Foreskin keratinocyte (primary cell): ENCODE measurements at places on chromosomes 4 and X. TPM values are rescaled to one million over a fixed set of nuclear protein-coding genes. Genes with fewer than 3 reads are reported as not detected.
A peak's percentile ranks its signal among the peaks of the same experiment; 100 is the strongest.

Gene ARHGAP6
- total RNA-seq = 0.11 TPM in 1 of 2 replicates, not detected in the other

Gene KCTD8
- total RNA-seq = 0.18 TPM in 1 of 2 replicates, not detected in the other

Gene TNIP3
- 0.10 and 0.21 TPM in 2 replicates for total RNA-seq

Gene CCDC158
- not detected in 2 replicates for total RNA-seq

Gene NHSL2
- total RNA-seq = 0.37 and 0.42 TPM in 2 replicates

Gene CCDC160
- not detected in 2 replicates for total RNA-seq

Gene MAGEB6B
- total RNA-seq = not detected in 2 replicates

Gene CCDC110
- 0.04 and 0.10 TPM in 2 replicates for total RNA-seq

Gene TFE3
- total RNA-seq = 41.4 and 41.9 TPM in 2 replicates

Gene DMP1
- total RNA-seq = not detected in 2 replicates

Gene DCX
- not detected in 2 replicates for total RNA-seq

Gene PARM1
- 0.07 and 0.10 TPM in 2 replicates for total RNA-seq

DNA sequence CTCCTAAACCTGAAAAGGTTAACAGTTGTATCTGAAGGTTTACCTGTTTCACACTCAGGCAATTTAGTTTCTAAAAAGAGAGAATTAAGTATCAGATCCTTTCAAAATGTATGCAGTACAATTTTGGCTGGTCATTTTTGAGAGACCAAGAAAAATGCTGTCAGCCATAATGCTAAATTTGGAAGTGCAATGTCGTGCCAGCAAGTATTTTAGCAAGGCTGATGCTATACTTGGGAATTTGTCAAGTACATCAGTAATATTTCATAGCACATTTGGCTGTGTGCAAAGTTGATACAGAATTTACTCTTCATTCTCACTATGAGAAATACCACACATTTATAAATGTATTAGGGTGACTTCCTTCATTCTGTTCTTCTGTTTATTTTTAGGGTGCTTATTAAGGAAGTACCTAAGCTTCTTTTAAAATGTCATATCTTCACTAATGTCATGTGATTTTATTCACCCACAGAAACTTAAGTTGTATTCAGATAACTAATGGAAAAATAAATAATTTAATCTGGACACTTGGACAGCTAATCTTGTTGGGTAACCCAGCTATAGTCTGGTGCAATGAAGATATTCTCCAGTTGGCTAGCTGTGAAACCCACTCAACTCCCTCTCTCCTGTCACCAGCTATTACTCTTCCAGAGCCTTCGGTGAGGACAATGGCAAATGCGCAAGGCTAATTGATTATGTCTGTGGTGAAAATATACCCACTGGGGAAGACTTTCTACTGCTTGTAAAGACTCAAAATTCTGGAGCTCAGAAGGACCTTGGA is 84.2 kb upstream of the TLL1 start:
- DNase-seq = no peak

DNA sequence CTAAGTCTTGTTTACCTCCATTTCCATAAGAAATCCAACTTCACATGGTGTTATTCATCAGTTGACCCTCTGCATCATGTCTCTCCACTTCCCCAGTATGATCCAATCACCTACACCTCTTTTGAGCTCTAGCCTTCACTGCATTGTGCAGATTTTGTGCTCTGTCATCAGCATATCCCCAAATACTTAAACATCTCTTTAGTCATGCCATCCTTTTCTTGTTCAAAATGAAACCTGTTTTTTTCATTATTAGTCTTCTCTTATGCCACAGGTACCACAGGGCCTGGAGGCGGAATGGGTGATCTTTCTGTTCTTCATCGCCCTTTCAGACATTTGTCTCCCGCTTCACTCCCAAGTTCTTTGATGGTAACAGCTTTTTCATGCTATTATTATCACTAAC is 382.7 kb upstream of the GALNTL6 start:
- DNase-seq = no peak

- no peak for DNase-seq
These were observed 873.5 kb downstream of the PDHA2 start for GRCh38 chr4:96713271-96713850.

DNA sequence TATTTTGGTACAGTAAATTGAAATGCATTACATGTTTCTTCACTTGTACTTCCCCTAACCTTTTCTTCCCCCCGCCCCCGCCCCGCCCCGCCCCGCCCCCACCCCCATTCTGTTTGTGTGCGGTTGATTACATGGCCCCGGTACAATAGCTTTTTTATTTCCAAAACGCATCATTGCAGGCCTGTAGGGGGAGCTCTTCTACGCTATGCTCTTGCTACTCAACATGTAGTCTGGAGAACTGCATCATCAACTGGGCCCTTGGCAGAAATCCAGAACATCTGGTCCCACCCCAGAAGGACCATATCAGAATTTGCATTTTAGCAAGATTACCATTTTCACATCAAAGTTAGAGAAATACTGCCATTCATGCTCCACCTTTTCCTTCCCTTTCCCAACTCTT is 333.3 kb upstream of the DDX53 start:
- DNase-seq = no peak

DNA sequence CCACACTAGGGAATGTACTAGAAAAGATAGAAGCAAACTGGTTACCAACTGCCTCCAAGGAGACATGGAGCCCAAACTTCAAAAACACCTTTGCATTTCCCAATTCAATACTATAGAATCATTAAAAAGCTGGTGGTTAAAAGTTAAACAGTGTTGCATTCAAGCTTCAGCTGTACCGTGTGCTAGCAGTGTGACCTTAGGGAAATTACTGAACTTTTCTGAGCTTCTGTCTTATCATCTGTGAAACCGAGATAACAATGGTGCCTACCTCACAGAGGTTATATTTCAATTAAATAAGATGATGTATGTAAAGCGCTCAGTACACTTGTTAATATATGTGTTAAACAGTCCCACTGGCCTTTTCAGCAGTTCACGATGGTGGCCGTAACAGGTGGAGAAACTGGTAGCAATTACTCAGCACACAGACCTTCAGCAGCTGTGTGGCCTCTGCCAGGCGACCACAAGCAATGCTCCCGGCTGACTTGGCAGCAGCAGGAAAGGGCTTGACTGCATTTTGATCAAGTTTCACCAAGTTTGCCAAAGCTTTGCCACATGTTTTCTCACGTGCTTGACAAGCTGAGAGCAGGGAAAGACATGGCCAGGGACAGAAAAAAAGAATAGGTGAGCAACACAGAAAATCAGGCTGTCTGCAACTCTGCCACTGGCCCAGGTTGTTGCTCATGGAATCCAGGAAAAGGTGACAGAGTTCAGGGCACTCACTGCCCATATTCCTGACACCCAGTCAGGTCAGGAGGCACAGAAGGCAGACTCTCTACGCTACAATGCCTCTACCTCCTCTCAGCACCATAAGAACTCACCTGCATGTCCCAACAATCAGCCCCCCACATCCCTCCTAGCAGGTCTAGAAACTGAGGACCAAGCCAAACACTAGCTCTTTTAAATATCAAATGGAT is 72.1 kb downstream of the PARM1 start:
- no peak for DNase-seq

DNA sequence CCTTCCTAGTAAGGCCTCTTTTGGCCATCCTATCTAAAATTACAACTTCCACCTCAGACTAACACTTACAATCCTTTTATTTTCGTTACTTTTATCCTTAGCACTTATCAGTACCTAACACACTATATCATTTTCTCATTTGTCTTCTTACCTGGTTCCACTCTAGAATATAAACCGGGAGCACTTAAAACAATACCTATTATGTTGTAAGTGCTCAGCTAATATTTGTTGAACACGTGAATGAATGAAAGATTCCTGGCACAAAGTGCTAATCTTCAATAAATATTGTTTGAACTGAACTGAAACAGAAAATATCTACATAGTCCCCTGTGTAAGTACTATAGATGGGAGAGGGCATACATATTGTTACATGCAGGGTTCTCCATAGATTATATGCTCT is 14.4 kb downstream of the MGARP start:
- no peak for DNase-seq

DNA sequence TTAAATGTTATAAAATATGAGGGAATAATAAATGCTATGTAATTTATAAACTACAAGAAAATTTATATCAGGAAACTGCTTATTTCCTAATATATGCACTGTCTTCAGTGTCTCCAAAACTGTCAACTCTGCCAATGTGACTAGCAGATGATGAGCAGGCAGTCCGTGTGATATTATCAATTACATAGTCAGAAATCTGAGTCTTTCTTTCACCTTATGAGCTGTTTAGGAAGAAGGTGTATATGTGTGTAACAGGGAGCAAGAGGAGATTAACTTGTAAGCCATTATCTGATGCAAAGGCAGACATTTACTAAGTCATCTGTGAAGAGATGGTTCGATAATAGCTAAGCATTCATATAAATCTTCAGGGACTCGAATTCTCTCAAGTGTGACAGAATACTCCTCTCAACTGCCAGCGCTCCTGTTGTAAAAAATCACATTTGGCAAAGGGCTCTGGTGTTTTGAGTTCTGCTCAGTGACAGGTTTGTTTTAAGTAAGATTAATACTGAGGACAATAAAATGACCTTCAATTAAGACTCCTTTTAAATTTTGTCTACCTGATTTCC is 79.7 kb downstream of the SNCA start:
- DNase-seq = no peak

DNA sequence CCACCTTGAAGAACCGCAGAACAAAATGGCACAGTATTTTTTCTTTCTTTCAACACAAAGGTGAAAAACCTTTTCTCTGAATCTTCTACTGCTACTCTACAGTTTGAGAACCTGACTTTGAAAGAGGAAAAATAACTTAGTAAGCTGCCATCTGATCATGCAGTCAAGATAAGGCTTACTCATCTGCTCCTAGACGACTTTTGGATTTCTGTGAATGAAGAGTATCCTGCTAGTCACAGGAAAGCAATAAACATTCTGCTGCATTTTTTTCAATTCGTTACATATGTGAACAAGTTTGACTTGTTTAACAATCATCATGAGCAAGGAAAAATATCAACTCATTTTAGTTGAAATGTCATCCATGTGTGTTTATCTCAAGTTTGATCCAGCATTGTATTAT is 25.2 kb downstream of the TIGD2 start:
- peak; percentile 74 for DNase-seq

DNA sequence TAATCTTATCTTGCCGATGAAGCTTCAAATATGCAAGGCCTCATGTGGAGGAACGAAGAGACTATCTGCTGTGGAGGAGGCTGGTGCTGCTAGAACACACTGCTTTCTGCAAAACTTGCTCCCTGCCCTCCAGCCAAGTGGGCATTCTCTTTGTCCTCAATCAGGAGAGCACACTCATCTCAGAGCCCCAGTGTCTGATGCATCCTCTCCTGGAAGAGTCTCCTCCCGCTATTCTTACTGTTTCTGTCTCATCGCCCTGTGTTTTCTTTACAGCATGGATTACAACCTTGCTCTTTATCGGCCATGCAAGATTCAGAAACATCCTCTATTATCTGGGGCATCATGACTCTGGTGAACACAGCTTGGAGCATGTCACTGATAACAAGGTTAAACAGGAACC is 68.2 kb upstream of the MTNR1A start:
- no peak for DNase-seq

DNA sequence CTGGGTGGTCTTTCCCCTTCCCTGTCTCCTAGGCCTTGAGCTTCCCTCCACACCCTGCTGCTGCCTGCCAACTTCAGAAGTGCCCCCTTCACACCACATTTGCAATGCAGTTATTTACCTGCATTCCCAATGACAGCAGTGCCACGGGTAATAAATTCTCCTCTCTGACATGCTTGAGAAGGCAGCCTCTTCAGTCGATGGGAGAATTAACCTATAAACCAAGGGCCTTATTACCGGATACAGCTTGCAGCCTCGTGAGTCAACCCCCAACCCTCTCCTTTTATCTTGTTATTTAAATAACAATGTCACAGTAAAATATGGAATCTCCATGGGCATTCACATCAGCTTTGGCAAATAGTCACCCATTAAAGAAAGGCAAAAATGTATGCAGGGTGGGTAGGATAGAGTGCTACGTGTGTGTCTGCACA is 34.7 kb upstream of the LGI2 start:
- no peak for DNase-seq

DNA sequence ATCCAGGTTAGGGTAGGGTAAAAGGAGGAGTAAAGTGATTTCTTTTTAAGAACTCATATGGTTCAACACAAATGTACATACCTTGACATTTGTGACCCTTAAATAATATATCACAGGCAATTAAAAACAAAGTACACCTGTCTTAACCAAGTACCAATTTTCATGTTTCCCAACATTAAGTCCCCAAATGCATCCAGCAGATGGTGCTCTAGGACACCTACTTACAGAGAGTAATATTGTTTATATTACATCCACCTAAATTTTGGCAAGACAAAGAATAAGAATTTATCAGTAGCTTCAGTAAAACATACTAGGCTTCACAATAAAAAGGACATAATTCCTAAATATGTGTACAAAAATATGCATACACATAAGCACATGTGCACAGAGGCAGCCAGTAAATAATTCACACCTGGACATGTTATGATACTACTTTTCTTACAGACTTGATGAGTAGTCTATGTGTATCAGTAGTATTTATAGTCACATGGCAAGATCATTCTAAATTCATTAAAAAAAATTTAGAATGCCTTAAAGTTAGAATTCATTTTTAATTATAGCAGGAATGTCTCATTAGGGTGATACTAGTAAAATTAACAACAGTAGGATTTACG is 219.7 kb downstream of the DCLK2 start:
- DNase-seq = no peak

GRCh38 chrX:119502727-119503483 is 34.7 kb downstream of the SLC25A5 start:
- DNase-seq = peak; percentile 75

GRCh38 chr4:31108762-31109161 is 388.6 kb downstream of the PCDH7 start:
- DNase-seq = no peak

DNA sequence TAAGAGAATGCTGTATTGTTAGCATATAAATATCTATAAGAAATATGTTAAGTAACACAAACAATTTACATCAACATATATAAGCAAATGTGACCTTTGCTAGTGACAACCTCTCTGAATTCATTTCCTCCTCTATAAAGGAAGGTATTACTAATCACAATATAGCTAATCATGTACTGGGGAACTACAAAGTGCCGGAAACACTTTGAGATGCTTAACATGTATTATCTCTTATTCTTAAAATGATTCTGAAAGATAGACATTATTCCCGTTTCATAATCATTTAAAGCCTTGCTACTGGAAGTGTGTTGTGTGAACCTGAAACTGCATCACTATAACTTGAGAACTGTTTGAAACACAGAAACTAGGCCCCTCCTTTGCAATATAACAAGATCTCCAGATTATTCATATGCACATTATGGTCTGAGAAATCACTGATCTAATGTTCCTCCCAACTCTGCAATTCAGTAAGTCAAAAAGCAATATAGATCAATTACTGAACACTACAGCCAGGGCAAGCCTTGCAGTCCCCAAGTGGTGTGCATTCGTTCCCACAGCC is 54.0 kb downstream of the KLHL8 start:
- no peak for DNase-seq

DNA sequence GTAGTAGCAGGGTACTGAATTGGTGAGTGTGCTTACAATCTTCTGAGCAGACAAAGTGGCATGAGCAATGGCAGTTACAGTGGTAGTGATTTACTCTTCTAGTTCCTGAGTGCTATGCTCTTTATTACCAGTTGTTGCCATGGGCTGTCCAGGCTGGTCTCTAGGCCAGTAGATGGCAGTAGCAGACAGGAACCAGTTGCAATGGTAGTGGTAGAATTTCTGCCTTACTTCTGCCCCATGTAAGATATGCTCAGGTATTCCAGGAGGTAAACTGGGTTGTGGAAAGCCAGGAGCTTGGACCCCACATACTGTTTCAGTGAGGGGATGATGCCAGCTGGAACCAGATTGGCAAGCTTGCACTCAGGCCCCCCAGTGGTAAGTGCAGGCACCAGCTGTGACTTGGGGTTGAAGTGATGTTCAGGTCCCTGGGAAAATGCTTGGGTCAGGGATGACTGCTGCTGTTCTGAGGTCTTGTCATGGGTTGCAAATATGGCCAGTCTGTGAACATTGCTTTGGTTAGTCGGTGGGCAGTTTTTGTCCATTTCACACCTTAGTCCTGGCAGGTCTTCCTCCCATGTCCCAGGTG is 63.0 kb upstream of the ZXDB start:
- DNase-seq = peak; percentile 2
